Activated effector memory CD4-positive, alpha-beta T cell treated with Interleukin-2 at 50 U/mL for 16 hours (primary cell): ENCODE measurements at places on chromosomes 7 and 10.
A peak's percentile ranks its signal among the peaks of the same experiment; 100 is the strongest.

GRCh38 chr10:74586088-74586585, 240.3 kb upstream of the KAT6B start:
- peak; percentile 23 for DNase-seq

DNA sequence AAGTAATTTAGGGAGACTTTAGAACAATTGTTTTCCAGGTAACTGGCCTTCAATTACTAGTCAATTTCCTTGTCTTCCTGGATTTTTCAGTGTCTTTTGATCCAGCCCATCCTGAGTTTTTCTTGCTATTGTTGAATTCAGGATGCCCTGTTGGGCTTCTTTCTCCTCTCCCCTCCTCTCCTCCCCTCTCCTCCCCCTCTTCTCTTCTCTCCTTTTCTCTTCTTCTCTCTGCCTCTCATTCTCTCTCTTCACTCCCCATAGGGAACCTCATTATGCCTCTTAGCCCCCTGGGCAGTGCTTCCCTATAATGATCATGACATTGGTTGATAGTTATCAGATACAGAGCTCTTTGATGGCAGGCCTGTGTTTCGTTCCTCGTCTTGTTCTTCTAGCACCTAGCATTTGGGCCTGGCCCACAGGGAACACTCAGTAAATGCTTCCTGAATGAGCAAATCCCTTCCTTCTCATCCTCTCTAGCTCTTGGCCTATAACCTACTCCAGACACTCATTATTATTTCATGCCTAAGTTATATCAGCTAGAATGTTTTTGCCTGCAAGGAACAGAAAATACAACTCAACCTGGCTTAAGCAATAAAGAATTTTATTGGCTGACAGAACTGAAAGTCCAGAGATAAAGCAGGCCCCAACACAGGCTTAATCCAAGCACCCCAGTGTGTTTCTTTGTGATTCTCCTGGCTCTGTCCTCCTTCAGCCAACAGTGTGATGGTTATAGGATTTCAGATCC, 56.8 kb downstream of the CACNB2 start:
- no peak for DNase-seq

GRCh38 chr7:18461785-18462467, 33.6 kb upstream of the HDAC9 start:
- DNase-seq = no peak

- DNase-seq = no peak
Measured at GRCh38 chr7:55177589-55178261, 158.9 kb downstream of the EGFR start.

- DNase-seq = no peak
Measured at GRCh38 chr10:82267960-82268359, 393.0 kb downstream of the NRG3 start.

GRCh38 chr10:69317626-69318105, 39.4 kb downstream of the HK1 start:
- DNase-seq = no peak

- no peak for DNase-seq
Measured at GRCh38 chr7:148835854-148836253, 48.2 kb downstream of the EZH2 start.

GRCh38 chr10:67602268-67602950, 93.6 kb downstream of the CTNNA3 start:
- DNase-seq = no peak

GRCh38 chr10:30348378-30348776, 701 bp downstream of the MTPAP start:
- DNase-seq = no peak
